ENCODE measurements at places on chromosomes 7 and 10. TPM values are rescaled to one million over a fixed set of nuclear protein-coding genes. Genes with fewer than 3 reads are reported as not detected.

The CHST15 gene
- total RNA-seq, result 0.64 TPM

The OPALIN gene
- total RNA-seq, result not detected

The NPY4R2 gene
- total RNA-seq, result not detected

The TACC2 gene
- 20.6 TPM for total RNA-seq

The DNAH11 gene
- total RNA-seq, result 5.0 TPM

The ANKRD30A gene
- 7.1 TPM for total RNA-seq

The GRK5 gene
- total RNA-seq, result 10.1 TPM
